ENCODE measurements at places on chromosomes 1 and 21. TPM values are rescaled to one million over a fixed set of nuclear protein-coding genes. Genes with fewer than 3 reads are reported as not detected.

- DNase-seq, result peak; percentile 81
These were observed at the start of gene NOC2L for GRCh38 chr1:958823-959730. NOC2L (minus strand) TSS chr1:959256; CDS start chr1:959240, 16 bp downstream.

GRCh38 chr1:206463137-206463536 lies 7.1 kb upstream of the IKBKE start:
- no peak for DNase-seq

- DNase-seq, result peak; percentile 15
These were observed 93.9 kb downstream of the GLIS1 start for GRCh38 chr1:53644909-53645689.

GRCh38 chr1:30250984-30251850 lies 472.2 kb downstream of the MATN1 start:
- no peak for DNase-seq

- no peak for DNase-seq
These were observed 186.2 kb downstream of the ZNF281 start for GRCh38 chr1:200223613-200224012.

- DNase-seq, result peak; percentile 66
These were observed 84.6 kb downstream of the SYT2 start for GRCh38 chr1:202625416-202626360.

DNA sequence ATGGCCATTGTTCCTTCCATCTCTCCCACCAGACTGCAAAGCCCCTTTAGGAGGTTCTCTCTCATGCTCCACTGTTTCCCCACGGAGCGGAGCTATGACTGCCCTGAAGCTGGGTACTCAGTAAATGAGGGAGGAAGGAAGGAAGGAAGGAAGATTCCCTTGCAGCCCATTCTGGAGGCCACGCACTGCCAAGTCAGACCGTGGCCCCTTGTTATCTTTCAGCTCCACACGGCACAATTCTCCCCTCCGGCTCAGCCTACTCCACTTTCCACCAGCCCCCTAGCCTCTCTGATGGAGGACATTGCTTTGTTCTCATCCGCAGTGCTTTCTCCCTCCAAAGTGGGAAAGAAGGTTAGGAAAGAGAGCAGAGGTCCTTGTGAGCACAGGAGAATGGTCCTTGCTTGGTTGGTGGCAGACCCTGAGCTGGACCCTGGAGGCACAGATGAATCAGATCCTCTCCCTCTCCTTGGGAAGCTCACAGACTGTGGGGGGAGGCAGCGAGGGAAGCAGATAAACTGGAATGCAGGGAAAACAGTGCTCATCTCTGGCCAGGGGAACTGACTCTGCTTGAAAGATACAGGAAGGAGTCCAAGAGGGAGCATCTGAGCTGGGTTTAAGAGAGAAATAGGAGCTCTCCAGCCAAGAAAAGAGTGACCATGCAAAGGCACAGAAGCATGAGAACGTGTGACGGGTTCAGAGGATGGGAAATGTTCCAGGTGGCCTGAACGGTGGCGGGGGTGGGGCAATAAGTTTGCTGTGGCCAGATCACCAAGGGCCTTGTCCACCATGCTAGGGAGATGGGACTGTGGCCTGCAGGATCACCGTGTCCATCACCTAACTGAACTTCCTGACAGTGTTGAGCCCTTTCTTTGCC lies 52.6 kb downstream of the GLIS1 start:
- DNase-seq, result peak; percentile 76

GRCh38 chr1:113768916-113769600 lies 9.8 kb upstream of the PHTF1 start:
- DNase-seq, result no peak

DNA sequence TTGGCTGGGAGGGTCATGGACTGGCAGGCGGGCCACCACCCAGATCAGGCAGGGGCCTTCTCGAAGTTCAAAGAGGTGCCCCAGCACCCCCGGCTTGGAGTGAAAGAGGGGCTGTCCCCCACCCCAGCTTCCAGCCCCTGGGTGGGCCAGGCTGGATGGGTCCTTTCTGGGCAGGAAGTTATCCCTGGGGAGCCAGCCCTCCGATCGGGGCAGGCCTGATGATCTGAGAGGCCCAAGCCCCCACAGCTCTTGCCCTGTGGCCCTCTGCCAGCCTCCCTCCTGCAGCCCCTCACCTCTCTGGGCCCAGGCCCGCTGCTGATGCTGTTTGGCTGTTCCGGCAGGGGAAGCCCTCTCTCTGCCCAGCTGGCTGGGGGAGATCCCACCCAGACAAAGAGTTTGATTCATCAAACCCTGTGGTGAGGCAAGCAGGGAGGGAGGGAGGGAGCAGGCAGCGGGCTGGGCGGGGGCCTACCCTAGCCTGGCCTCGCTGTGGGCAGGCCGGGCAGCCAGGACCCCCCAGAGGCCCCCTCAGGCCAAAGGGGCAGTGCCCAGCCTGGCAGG lies 2.5 kb downstream of the ARHGEF19 start:
- no peak for DNase-seq

DNA sequence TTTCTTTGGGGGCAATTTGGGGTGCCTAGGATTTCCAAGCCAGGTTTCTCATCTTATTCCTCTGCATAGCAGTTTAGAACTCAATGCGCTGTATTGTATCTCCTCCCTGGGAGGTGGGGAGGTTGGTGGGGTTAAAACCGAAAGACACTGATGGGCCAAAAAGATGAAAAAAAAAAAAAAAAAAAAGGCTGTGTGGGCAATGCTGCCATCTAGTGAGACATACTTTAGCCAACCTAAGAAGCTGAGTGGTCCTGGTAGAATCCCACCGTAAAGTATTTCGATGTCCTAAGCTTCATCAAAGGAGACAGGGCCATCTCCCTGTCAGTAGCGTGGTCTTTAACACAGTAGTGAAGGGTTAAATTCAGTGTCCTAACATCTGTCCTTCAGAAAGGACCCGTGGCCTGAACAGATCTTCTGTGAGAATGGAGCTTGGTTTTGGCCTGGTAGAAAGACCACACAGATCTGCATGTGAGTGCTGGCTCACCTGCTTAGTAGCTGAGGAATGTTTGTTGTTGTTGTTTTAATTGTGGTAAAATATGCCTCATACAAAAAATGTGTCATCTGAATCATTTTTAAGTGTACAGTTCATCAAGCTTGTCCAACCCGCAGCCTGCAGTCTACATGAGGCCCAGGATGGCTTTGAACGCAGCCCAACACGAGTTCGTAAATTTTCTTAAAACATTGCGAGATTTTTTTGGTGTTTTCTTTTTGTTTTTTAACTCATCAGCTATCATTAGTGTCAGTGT lies 226.2 kb downstream of the KIF26B start:
- DNase-seq, result no peak

GRCh38 chr1:170536924-170537551 lies 5.1 kb downstream of the GORAB start:
- DNase-seq, result peak; percentile 61

- no peak for DNase-seq
These were observed 97.0 kb upstream of the DPH5 start for GRCh38 chr1:101122452-101123166.

GRCh38 chr1:232566093-232566492 lies 63.8 kb downstream of the SIPA1L2 start:
- no peak for DNase-seq

GRCh38 chr1:87495147-87495546 lies 166.5 kb downstream of the LMO4 start:
- no peak for DNase-seq

DNA sequence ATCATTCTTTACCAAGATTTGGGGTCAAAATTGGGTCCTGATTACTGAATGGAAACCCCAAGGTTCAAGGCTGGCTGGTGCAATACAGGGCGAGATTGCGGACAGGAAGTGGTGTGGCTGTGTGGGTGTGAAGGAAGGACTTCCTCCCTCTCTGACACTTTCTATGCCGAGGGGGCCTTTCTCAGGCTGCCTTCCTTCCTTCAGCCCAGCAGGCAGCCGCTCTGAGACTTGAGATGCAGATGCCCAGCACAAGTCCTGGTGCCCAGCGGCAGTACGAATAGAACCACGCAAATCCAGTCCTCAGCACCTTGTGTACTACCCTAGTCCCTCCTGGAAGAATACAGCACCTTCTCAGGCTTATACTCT lies 16.3 kb downstream of the BATF3 start:
- no peak for DNase-seq

GRCh38 chr1:91856996-91857395 lies 29.0 kb downstream of the TGFBR3 start:
- DNase-seq, result peak; percentile 9

DNA sequence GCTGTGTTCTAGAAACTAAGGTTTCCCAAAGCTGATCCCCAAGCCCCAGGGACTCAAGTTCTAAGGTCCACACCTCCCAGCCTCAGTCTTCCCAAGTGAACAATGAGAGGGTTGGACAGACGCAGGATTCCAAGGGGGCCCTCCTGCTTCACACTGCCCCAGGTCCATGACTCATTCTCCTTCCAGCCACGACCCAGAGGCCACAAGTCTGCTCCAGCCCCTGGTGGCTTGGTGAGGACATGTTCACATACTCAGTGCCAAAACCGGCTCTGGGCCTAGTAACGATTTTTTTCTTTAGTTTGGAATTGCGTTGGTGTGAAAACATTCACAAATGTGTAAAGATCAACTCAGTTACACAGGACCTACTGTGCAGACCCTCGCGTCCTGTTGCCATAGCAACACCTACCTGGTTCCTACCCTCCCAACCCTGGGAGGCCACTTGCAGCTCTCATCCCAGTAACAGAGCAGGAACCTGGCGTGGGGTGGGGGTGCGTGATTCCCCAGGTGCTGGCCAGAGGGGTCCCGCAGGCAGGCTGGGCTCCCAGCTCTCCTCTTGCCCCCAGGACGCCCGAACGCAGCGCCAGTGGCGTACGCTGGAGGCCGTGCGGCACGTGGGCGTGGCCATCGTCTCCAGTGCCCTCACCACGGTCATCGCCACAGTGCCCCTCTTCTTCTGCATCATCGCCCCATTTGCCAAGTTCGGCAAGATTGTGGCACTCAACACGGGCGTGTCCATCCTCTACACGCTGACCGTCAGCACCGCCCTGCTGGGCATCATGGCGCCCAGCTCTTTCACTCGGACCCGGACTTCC lies 57.0 kb downstream of the DISP3 start:
- DNase-seq, result peak; percentile 41

DNA sequence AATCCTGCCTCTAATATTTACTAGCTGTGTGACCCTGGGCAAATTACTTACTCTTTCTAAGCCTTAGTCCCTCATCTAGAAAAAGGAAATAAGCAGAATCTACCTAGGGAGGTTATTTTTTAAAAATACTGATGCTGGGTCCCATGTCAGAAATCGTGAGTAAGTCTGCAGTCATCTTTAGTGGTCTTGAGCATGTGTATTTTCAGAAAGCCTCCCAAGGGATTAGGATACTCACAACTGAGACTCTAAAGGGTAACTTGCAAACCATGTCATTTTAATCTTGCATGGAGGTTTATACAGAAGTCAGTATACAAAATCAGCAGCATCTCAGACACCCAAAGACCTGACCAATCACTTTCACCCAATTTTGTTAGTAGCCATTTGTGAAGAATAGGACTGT lies 43.2 kb downstream of the DSTYK start:
- no peak for DNase-seq

DNA sequence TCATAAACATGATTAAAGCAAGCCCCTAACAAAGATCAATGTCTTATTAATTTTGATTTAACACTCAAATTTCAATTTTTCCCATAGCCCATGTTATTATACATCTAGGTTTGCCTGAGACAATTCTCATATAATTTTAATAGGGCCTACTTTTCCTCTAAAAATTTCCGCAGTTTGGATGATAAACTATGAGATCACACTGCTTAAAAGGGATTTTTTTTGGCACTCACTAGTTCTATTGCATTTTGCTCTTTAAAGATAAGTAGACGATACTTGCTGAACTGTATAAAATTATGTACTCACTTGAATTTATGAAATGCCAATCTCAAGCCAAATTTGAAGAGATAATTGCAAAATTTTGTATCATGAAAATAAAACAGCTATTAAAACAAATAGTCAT lies 480.4 kb upstream of the ZRANB2 start:
- no peak for DNase-seq

DNA sequence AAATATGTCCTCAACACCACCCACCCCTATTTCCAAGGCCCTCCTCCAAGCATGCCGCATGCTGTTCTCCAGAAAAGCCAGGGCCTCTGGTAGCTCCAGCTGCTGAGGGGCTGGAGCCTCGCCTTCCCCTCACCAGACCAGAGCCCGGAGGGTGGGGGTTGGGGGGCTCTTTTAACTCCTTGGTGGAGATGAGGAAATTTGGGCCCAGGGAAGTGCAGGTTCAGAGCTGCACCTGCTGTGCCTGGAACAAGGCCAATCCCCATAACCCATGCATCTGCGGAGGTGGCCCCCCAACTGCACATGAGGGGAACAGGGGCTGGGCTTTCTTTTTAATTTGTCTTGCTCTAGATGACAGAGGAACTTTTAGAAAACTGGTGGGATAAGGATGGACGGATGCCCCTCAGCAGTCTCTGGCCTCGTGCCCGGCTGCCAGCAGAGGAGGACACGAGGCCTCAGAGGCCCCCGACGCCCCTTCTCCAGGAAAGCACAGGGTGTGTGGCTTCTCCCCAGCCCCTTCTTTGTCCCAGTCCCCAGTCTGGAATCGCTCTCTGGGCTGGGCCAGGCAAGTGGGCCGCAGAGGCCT lies 550 bp upstream of the SELENON start:
- DNase-seq, result no peak

GRCh38 chr1:205182930-205183329 lies 28.6 kb downstream of the DSTYK start:
- no peak for DNase-seq

DNA sequence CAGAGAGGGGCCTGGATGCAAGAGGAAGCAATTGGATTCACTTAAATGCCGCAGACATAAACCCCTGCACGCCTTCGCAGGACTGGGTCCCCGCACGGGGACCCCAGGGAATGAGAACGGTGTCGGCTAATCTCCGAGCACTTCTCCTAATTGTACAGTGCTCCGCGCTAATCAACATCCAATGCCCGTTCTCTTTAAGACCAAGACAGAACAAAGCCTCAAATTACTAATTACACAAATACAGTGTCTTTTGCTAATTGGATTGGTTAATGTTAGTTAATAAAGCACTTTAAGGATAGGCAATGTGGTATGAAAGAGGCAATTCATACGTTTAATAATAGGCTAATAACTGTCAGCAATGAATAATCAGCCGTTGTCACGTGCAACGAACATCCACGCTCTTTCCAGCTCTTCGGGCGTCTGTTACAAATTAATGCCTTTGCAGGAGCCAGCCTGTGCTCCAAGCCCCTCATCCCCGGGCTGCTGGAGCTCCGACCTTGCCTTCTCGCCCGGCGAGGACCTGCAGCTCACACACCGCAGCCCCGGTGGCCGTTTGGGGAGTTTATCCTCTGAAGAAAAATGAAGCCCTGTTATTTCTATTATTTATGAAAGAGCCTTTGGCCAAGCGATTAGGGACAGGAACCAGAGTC lies 157.8 kb downstream of the PRDM16 start:
- DNase-seq, result no peak

GRCh38 chr1:3879787-3880428 lies 20.2 kb downstream of the C1orf174 start:
- no peak for DNase-seq

- DNase-seq, result no peak
These were observed 5.5 kb upstream of the KRTAP10-3 start for GRCh38 chr21:44564099-44564498.

Gene MYOG
- not detected for total RNA-seq

Gene PTPRC
- total RNA-seq, result 4.5 TPM

Gene MFAP2
- total RNA-seq, result not detected

Gene RIIAD1
- not detected for total RNA-seq

Gene AGBL4
- not detected for total RNA-seq

Gene WDR77
- total RNA-seq, result 52.9 TPM

Gene CYB5RL
- 4.5 TPM for total RNA-seq

Gene DNASE2B
- not detected for total RNA-seq

Gene SLC5A9
- total RNA-seq, result not detected

Gene GFI1
- total RNA-seq, result 2.0 TPM

Data from M059J (cell line).